ENCODE measurements at places on chromosomes 12 and 14. TPM values are rescaled to one million over a fixed set of nuclear protein-coding genes. Genes with fewer than 3 reads are reported as not detected.

PLEKHD1 gene
- total RNA-seq: not detected

DNA sequence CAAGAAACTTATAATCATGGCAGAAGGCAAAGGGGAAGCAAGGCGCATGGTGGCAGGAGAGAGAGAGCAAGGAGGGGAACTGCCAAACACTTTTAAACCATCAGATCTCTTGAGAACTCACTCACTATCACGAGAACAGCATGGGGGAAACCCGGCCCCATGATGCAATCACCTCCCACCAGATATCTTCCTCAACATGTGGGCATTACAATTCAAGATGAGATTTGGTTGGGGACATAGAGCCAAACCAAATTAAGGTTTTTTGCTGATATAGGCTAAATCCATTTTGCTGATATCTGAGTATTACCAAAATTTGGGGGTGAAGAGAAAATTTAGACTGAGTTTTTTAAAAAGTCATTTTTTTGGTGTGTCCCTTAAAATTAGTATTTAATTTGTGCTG lies 54.9 kb upstream of the TMX1 start:
- H3K27ac ChIP-seq: no peak overlapping the region
- H3K36me3 ChIP-seq: no peaks in the 10 kb centered on the region
- H3K4me3 ChIP-seq: no peak overlapping the region

DNA sequence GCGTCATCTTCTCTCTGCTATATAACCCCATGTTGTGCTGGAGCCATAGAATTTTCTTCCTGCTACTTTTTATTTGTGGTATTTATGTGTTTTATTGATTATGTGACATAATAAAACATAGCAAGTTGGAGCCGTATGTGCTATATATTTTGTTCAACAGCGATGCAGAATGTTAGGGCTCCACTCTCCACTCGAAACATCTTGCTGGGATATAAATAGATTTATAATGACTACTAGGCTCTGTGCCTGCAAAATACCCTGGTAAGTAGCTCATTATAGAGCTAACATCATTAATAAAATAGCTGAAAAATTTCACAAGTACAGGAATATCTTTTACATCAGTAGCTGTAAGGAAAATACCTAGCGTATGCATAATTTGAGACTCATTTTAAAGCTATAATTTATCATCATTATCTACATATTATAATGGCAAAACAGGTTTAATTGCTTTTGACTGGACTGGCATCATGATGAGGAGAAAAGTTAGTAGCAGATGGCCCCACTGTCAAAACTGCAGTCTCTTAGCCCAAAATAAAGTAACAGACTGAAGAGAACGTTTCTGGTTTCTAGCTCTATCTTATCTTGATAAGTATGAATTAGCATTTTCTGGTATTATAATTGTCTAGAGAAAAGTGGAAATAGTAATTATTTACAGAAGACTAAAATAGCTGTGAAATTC lies 263.0 kb downstream of the NEDD1 start:
- H3K27ac ChIP-seq: no peak overlapping the region
- DNase-seq: no peak
- no peaks in the 10 kb centered on the region for H3K27me3 ChIP-seq

CAMKK2 gene
- total RNA-seq: 31.6 TPM

TNFAIP2 gene
- total RNA-seq: 42.9 TPM

DNA sequence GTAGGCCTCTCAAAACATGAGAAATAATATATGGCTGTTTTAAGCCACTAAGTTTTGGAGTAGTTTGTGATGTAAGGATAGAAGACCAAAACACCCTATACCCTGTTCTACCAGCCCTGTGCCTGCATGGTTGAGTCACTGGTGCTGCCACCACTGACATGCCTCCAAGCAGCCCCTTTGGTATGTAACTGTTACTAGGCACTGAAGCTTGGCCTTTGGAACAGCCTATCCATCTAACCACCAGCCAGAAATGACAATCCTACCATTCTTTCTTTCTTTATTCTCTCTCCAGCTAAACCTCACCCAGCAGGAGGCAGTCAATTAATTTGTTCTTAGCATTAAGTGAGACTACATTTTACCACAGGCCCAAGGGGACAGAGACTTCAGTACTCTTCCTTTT lies 240.3 kb downstream of the MSRB3 start:
- H3K27me3 ChIP-seq: no peaks in the 10 kb centered on the region
- DNase-seq: no peak
- no peaks in the 10 kb centered on the region for H3K4me1 ChIP-seq
- H3K36me3 ChIP-seq: no peaks in the 10 kb centered on the region

GRCh38 chr14:58865514-58866281 lies 227.9 kb downstream of the DACT1 start:
- H3K27ac ChIP-seq: no peak overlapping the region
- H3K27me3 ChIP-seq: no peaks in the 10 kb centered on the region
- H3K36me3 ChIP-seq: no peaks in the 10 kb centered on the region
- no peak overlapping the region for H3K4me3 ChIP-seq

- no peak for DNase-seq
- H3K27ac ChIP-seq: no peak overlapping the region
- no peaks in the 10 kb centered on the region for H3K27me3 ChIP-seq
- H3K36me3 ChIP-seq: no peaks in the 10 kb centered on the region
- H3K4me3 ChIP-seq: no peak overlapping the region
Measured at GRCh38 chr12:121252712-121253345, 42.9 kb downstream of the P2RX4 start.

DNA sequence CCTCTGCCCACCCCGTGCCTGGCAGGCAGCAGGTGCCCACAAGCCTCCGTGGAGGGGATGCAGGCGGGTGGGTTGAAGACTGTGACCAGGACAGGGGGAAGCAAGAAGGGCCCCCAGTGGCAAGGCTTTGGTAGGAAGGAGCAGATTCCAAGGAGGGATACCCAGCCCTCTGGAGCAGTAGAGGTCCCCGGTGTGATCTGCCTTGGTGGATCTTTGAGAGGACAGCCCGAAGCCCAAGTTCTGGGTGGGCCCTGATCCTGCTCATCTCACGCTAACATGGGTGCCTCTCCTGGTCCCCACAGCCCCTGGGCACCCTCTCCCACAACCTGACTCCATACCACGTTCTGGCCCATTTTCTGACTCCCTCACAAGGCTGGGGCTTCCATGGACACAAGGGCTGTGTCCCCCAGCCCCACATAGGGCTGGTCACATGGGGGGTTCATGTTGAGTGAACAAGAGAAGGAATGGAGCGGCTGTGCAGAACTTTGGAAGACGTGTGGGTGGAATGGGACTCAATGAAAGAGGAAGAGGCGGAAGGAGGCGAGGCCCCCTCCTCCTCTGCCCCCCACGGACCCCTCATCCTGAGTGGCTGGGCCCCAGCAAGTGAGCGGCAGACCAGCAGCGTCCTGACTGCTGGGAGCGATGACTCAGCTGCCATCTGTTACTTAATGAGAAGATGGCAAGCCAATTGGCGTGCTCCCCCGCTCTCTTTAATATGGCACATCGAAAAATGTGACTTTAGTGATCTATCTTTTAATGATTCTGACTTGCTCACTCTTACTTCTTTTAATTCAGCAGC lies 77.0 kb upstream of the BCL11B start:
- H3K27me3 ChIP-seq: no peaks in the 10 kb centered on the region
- no peak for DNase-seq
- H3K27ac ChIP-seq: no peak overlapping the region

GRCh38 chr14:50383618-50384225 lies 13.0 kb downstream of the CDKL1 start:
- no peak overlapping the region for H3K27ac ChIP-seq
- H3K4me3 ChIP-seq: no peak overlapping the region
- no peaks in the 10 kb centered on the region for H3K36me3 ChIP-seq
- DNase-seq: no peak
- H3K27me3 ChIP-seq: no peaks in the 10 kb centered on the region
